ENCODE measurements at places on chromosomes 2 and 18.

DNA sequence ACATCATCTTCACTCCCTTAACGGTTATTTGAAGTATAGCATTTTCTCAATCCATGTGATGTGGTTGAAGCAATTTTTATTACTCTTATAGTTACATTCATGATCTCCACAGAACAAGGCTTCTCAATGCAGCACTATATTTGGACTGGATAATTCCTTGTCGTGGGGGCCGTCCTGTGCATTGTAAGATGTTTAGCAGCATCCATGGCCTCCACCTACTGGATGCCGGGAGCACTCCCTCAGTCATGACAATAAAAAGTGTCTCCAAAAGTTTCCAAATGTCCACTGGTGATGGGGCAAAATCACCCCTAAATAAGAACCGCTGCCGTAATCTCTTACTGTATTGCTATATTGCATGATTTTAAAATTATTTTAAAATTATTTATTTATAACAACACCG lies 110.6 kb upstream of the DDX18 start:
- H3K27ac ChIP-seq = no peak overlapping the region
- no peak for DNase-seq
- no peaks in the 10 kb centered on the region for H3K27me3 ChIP-seq
- H3K4me3 ChIP-seq = no peak overlapping the region
- no peaks in the 10 kb centered on the region for H3K36me3 ChIP-seq

- peaks cover 7% of the 10 kb centered on the region for H3K36me3 ChIP-seq
- H3K4me3 ChIP-seq = no peak overlapping the region
- H3K27ac ChIP-seq = no peak overlapping the region
- H3K27me3 ChIP-seq = no peaks in the 10 kb centered on the region
- peaks cover 19% of the 10 kb centered on the region for H3K4me1 ChIP-seq
- DNase-seq = no peak
Measured at GRCh38 chr2:215826838-215827441, 186.4 kb downstream of the MREG start.

DNA sequence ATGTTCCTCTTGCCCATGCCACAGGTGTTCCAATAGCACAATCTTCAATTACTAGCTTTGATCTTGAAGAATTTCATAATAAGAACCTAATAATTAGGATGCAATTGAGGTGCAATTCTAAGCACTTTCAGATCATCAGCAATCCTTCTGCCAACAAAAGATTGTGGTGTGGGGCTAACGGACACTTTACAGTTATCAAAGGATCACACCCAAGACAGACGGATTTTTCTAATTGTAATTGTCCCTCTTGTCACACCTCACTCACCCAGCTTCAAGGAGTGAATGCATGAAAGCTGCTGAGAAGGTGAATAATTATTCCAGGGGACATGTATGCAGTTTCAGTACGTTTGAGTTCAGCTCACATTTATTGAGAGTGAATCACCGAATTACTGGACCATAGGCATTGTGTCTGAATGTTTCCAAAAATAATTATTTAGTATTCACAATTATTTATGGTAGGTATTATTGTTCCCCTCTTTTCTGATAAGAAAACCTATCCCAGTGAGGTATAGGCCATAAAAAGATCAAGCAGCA lies 438.5 kb upstream of the TRIB2 start:
- no peak overlapping the region for H3K27ac ChIP-seq
- no peaks in the 10 kb centered on the region for H3K27me3 ChIP-seq
- H3K36me3 ChIP-seq = peaks cover 4% of the 10 kb centered on the region
- peaks cover 13% of the 10 kb centered on the region for H3K4me1 ChIP-seq
- no peak overlapping the region for H3K4me3 ChIP-seq

GRCh38 chr18:25166113-25166512 lies 185.9 kb downstream of the ZNF521 start:
- H3K4me3 ChIP-seq = no peak overlapping the region
- peaks cover 12% of the 10 kb centered on the region for H3K4me1 ChIP-seq

- DNase-seq = no peak
- no peaks in the 10 kb centered on the region for H3K4me1 ChIP-seq
- H3K27ac ChIP-seq = no peak overlapping the region
- no peak overlapping the region for H3K4me3 ChIP-seq
Measured at GRCh38 chr2:68714866-68715265, 19.7 kb upstream of the ARHGAP25 start.

DNA sequence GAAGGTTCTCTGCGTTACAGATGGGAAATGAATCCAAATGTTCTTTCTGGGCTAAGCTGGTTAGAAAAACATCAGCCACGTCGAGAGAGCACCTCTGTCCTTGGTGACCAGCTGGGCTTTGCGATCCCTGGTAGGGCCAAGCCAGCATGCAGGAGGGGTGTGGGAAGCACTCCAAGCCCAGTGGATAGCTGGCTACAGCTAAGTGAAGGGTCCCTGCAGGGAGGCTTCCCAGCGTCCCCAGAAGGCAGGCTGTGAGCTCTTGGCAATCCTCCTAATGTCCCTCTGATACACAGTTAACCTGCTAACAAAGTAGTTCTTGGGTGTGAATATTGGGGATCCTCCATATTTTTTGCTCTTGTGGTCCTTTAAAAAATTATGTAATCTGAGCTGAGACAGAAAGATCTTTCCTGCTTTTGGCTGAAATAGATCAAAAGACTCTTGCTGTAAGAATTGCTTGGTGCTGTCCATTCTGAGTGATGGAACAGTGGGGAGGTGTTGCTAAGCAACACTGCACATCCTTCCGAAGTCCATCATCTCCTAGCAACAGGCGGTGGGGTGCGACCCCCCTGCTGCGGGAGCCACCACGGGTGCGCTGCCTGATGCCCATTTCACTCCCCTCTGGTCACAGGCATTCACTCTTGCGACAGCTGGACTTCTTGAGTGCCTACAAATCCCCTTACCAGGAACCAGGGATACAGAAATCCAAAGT lies 88.5 kb upstream of the UXS1 start:
- DNase-seq = no peak
- no peak overlapping the region for H3K4me3 ChIP-seq
- peaks cover 10% of the 10 kb centered on the region for H3K4me1 ChIP-seq

DNA sequence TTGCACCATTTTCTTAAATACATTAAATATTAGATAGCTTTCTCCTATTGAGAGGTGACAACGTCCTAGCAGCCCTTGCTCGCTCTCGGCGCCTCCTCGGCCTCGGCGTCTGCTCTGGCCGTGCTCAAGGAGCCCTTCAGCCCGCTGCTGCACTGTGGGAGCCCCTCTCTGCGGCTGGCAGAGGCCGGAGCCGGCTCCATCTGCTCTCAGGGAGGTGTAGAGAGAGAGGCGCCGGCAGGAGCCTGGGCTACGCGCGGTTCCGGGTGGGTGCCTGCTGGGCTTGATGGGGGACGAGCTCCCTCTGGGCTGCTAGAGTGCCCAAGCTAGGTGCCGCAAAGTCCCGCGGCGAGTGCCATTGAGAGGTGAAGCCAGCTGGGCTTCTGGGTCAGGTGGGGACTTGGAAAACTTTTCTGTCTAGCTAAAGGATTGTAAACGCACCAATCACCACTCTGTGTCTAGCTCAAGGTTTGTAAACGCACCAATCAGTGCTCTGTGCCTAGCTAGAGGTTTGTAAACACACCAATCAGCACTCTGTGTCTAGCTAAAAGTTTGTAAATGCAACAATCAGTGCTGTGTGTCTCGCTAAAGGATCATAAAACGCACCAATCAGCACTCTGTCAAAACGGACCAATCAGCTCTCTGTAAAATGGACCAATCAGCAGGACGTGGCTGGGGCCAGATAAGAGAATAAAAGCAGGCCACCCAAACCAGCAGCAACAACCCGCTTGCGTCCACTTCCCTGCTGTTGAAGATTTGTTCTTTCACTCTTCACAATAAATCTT lies 3.1 kb downstream of the RPRD1A start:
- peak overlapping the region; percentile 95 for H3K27ac ChIP-seq
- no peaks in the 10 kb centered on the region for H3K27me3 ChIP-seq
- DNase-seq = peak; percentile 38
- peaks cover 47% of the 10 kb centered on the region for H3K4me1 ChIP-seq

GRCh38 chr2:68169308-68169707 lies 11.6 kb downstream of the PNO1 start:
- H3K4me3 ChIP-seq = no peak overlapping the region
- peaks cover 43% of the 10 kb centered on the region for H3K36me3 ChIP-seq
- no peak for DNase-seq
- no peaks in the 10 kb centered on the region for H3K27me3 ChIP-seq

- H3K36me3 ChIP-seq = no peaks in the 10 kb centered on the region
- no peaks in the 10 kb centered on the region for H3K27me3 ChIP-seq
- no peak for DNase-seq
- no peak overlapping the region for H3K27ac ChIP-seq
- H3K4me1 ChIP-seq = no peaks in the 10 kb centered on the region
Measured at GRCh38 chr2:63029058-63029457, 21.6 kb upstream of the OTX1 start.

DNA sequence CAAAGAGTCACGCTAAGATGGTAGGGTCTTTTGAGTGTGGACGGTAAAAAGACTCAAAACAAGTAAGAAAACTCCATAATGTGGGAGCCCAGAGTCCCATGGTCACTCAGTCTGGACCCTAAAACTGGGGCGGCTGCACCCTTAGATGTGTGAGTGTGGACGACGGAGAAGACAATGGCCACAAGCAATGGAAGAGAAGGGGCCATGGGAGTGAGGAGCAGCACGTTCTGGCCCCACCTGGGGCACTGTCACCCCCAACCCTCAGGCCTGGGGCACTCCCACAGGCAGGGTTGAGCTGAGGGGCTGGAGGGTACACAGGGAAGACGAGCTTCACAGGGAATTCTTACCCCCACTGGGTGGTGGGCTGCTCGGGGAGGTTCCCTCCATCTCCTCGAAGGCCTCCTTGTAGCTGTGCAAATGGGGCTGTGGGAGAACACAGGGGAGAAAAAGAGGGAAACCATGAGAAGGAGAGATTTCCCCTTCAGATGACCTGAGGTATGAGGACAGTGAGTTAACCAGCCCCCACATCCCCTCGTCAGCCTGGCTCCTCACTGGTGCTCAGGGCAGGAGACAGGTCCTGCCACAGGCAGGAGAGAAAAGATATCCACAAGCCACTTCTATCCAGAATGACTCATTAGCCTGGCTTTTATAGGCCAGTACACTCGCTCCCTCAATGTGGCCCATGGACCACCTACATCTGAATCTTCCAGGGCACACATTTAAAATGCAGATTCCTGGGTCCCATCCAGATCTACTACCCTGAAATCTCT lies 167.9 kb downstream of the TNS1 start:
- H3K4me3 ChIP-seq = no peak overlapping the region
- no peak for DNase-seq
- peaks cover 12% of the 10 kb centered on the region for H3K4me1 ChIP-seq
- H3K27ac ChIP-seq = no peak overlapping the region

Data from WTC11 (cell line).